Right ventricle myocardium superior (tissue), 1 donor: ENCODE measurements at places on chromosomes 1 and 21.
A peak's percentile ranks its signal among the peaks of the same experiment; 100 is the strongest.

DNA sequence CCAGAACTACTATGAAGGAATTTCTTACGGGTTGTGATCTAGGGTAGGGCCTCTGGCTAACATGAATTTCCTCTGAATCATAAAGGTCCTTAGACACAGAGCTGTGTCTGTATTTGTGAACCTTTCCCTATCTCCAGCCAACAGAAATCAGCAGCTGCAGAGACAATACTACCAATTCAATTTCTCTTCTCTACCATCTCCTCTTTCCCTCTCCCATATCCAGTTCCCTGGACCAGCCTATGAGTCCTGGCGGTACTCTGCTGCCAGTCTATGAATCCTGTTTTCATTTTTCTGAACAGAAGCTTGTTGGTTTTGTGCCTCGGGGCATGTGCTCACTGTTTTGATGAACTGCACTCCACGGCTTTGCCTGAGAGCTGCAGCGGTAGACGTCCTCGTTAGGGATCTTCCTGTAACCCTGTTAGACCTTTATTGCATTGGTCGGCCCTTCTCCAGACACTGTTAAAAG is 458.0 kb upstream of the VAMP3 start:
- no peak for DNase-seq

- no peak for DNase-seq
These were observed 19.5 kb downstream of the FTCD start for GRCh38 chr21:46135782-46136395.

GRCh38 chr21:45320261-45321025 is 32.7 kb upstream of the POFUT2 start:
- peak; percentile 69 for DNase-seq

GRCh38 chr1:68938051-68938666 is 441.3 kb upstream of the DEPDC1 start:
- DNase-seq = no peak

- DNase-seq = peak; percentile 97
These were observed at the start of gene RGS16 for GRCh38 chr1:182604175-182605164. RGS16 (minus strand) TSS chr1:182604389; CDS start chr1:182604259, 130 bp downstream.

DNA sequence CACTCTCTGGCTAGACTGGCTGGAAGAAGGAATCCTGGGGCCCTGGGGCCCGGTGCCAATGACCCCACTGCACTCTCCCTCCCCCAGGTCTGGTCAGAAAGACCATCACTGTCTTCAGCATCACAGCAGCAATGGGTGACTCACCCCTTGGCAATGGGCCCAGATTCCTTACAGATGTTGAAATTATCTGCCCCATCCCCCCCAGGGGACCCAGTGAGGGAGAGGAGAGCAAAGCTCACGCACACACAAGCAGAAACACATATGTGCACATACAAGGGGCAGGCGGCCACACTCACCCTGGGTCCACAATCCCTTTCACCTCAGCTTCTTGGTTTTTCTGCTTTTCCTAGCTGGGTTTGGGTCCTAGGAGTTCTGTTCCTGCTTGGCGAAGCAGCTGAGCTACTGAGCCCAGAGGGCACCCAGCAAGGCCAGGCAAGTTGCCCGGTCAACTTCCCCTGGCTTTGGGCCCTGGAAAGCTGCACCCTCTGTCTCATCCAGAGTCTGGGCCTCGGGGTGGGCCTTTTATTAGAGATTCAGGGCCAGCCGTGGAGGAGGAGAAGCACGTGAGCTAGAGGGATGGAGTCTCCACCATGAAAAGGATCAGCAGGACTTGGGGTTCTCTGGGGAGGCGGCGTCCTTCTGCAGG is 2.6 kb downstream of the COL16A1 start:
- DNase-seq = peak; percentile 91

DNA sequence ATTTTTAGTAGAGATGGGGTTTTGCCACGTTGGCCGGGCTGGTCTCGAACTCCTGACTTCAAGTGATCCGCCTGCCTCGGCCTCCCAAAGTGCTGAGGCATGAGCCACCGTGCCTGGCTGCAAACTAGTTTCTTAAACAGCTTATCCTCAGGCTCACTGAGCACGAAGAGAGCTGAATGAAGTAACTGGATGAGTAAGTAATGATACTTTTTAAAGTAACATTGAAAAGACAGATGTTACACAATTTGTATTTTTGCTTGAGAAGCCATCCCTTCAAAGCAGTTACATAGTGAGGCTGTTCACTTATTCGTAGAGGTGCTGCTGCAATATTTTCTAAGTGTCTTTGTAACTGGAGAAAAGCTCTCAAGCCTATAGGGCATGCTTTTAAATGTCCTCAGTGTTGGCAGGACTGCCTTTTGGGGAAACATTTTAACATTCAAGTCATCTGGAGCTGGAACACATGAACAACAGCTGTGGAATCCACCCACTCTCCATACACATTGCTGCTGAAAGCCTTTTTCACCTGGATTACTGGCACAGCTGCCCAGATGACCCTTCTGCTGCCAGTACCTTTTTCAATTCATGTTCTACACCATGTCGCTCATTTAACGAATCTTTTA is 2.7 kb upstream of the YBX1 start:
- no peak for DNase-seq

GRCh38 chr21:36288651-36289243 is 31.2 kb upstream of the MORC3 start:
- no peak for DNase-seq

DNA sequence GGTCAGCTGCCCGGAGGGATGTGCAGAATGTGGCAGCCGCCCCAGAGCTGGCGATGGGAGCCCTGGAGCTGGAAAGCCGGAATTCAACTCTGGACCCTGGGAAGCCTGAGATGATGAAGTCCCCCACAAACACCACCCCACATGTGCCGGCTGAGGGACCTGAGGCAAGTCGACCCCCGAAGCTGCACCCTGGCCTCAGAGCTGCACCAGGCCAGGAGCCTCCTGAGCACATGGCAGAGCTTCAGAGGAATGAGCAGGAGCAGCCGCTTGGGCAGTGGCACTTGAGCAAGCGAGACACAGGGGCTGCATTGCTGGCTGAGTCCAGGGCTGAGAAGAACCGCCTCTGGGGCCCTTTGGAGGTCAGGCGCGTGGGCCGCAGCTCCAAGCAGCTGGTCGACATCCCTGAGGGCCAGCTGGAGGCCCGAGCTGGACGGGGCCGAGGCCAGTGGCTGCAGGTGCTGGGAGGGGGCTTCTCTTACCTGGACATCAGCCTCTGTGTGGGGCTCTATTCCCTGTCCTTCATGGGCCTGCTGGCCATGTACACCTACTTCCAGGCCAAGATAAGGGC is 33.5 kb upstream of the LHX4 start:
- DNase-seq = peak; percentile 34

DNA sequence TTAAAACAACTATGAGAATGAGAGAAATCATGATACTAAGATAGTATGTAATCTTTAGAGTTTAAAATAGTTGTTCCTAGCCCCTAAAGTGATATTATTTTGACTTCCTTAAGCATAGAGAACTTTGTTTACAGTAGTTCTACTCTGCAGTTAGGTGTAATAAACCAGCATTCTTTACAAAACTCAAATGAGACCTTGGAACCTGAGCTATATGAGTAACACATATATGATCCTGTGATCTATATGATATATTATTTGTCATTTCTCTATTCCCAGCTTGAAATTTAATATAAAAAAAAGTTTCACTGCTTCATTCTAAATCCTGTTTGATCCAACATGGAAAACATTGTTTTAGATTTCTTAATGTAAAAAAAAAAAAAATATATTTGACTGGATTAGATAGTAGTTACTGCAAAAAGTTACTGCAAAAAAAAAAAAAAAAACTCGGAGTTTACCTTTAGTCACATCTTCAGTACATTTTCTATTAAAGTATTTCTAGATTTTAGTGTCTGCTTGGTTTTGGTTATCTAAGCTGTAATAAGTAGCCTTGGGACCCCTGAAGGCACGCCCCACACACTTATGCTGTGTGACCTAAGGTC is 463.8 kb downstream of the USP25 start:
- DNase-seq = no peak

DNA sequence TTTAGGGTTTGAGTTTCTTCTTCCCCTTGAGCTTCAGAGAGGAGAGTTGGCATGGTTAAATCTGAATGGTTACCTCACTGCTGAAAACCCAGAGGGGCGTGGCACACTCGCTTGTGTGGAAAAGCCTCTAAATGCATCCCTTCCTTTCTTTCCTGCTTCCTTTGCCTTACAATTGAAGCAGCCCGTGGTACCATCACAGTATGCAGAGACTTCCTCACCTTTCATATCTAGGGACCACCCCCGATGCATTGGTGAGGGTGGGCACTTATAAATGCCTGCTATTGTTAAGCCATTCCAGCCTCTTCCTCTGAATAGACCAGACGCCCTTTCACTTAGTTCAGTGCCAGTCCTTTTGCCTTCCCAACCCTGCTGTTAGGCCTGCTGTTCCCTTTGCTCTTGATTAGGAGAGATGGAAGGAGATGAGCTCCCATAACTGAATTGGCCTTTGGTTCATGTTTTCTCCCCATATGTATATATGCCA is 21.9 kb upstream of the LAX1 start:
- no peak for DNase-seq

DNA sequence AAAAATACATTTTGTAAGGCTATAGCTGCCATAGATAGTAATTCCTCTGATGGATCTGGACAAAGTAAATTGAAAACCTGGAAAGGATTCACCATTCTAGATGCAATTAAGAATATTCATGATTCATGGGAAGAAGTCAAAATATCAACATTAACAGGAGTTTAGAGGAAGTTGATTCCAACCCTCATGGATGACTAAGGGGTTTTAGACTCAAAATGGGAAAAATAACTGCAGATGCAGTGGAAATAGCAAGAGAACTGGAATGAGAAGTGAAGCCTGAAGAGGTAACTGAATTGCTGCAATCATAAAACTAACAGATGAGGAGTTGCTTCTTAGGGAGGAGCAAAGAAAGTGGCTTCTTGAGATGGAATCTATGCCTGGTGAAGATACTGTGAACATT is 230.8 kb downstream of the KCTD3 start:
- no peak for DNase-seq

DNA sequence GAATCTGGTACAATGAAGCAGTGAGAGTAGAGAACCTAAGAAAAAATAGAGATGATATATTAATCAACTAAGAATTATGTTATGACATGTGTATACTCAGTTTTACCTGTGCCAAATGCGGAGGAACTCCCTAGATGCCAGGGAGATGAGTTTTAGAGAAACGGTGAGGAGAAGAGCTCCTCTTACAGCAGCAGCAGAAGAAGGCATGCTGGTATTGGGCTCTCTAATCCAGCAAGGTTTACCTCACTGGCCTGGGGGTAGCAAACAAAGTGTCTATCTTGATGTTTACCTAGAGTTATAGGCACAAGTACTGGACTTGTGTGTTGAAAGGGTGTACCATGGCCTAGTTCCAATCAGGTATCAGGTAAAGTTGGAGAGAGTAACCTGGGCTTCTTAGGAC is 28.9 kb upstream of the DEPDC1 start:
- no peak for DNase-seq

GRCh38 chr1:156608036-156608674 is 6.9 kb upstream of the GPATCH4 start:
- DNase-seq = no peak

- DNase-seq = peak; percentile 50
These were observed 40.1 kb downstream of the SYT6 start for GRCh38 chr1:114113411-114114184.

- no peak for DNase-seq
These were observed 14.6 kb downstream of the ADSS2 start for GRCh38 chr1:244437086-244437468.

DNA sequence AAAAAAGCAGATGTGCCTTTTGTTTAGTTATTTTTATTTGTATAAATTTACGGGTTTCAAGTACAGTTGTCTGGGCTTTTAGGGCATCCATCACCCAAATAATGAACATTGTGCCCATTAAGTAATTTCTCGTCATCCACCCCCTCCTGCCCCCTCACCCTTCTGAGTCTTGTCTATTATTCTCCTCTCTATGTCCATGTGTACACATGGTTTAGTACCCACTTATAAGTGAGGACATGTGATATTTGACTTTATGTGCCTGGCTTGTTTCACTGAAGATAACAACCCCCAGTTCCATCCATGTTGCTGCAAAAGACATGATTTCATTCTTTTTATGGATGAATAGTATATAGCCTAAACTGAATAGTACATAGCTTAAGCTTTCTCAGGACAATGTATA is 189.2 kb downstream of the ZP4 start:
- DNase-seq = no peak

GRCh38 chr1:201036188-201036842 is 12.8 kb upstream of the KIF21B start:
- DNase-seq = no peak

DNA sequence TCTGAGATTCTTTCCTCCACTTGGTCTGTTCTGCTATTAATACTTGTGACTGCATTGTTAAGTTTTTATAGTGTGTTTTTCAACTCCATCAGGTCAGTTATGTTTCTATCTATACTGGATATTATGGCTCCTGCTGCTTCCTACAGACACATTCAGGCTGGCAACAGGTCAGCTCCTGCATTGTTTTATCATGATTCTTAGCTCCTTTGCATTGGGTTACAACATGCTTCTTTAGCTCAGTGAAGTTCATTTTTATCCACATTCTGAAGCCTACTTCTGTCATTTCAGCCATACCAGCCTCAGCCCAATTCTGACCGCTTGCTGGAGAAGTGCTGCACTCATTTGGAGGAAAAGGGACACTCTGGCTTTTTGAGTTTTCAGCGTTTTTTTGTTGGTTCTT is 37.3 kb upstream of the F3 start:
- no peak for DNase-seq

DNA sequence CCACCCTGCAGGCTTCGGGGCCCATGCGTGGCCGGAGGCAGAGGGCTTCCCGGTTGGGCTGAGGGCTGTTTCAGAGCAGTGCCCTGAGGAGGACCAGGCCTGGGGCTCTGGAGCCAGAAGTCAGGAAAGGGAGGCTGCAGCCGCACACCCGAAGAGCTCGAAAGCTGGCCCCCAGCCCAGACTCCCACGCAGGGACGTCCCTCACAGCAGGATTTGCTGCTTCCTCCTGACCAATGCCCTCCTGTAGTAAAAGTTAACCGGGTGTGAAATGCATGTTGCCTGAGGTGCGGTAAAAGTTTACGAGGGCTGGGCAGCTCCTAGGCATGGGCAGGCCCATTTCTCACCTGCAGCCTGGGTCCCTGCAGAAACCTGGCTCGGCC is 101.5 kb upstream of the ARHGEF16 start:
- peak; percentile 76 for DNase-seq

GRCh38 chr1:111990878-111991718 is 1.6 kb upstream of the KCND3 start:
- DNase-seq = peak; percentile 85

DNA sequence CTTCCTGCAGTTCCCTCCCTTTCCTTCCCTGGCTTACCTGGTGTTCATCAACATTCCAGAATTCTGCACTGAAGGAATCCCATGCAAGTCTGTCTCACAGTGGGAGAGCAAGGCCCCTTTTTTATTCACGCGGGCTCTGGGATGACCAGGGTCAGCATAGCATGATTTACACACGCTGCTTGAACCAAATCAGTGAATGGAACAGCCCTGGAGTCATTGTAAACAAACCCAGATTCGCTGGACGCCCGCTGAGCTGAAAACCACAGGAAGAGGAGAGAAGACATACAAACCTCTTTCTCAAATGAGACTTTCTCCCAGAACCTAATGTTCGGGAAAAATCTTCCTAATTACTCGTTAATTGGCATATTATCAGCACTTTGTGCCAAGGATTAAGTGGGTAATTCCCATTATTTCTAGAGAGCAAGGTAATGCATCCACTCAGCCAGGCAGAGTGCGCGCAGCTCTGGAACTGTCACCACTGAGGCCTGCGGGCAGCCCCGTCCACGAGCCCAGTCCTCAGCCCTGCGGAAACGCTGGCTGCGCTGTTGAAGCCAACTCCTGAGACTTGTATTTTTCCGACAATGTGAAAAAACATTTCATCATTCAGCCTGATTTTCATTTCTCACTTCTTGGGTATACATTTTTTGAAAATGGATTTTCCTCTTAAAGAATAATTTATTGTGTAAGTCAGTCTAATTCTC is 140.0 kb downstream of the ETS2 start:
- DNase-seq = no peak

- peak; percentile 35 for DNase-seq
These were observed 4.7 kb downstream of the C1orf35 start for GRCh38 chr1:228098323-228098931.
